ENCODE measurements at places on chromosomes 2 and 18.

DNA sequence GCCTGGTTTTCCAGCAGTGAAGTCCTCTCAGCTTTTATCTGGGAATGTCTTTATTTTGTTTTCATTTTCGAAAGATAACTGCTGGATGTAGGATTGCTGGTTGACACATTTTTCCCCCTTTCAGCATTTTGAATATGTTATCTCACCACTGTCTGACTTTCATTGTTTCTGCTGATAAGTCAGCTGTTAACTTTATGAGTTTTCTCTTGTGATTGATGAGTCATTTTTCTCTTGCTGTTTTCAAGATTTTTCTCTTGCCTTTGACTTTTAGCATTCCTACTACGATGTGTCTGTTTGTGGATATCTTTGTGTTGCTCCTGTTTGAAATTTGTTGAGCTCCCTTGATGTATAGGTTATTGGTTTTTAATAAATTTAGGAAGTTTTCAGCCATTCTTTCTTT is 85.5 kb downstream of the AGPS start:
- no peak for DNase-seq

DNA sequence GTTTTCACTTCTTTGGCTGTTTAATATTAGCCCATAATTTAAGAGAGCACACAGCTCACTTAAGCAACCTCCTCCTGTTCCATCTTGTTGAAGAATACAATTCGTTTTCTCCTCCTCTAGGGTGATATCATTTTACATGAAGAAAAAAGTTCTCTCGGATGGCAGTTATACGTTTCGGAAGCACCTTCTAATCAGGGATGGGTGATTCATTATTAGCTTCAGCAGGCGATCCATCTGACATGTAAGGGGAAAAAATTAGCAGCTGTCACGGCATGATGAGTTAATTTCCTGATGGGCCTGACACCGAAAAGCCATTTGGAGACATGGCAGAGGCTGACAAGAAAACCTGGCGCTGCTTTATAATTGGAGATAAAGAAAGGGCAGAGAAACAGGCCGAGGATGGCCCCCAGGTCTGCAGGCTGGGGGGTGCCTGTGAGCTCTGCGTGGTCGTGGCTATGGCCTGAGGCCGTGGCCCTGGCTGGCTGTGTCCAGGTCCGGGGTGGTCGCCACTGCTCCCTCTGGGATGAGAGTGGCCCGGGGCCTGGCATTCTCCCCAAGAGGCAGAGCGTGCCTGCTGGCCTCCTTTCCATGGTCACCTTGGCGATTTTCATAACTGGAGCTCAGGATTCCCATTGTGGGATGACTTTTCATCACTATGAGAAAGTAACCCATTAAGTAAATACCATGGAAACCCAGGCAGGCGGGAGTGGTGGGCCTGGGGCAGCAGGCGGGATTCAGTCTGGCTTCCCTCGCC is 140.1 kb downstream of the PTGR3 start:
- no peak for DNase-seq

- no peak for DNase-seq
Measured at GRCh38 chr2:67400560-67401485, 3.7 kb downstream of the ETAA1 start.

DNA sequence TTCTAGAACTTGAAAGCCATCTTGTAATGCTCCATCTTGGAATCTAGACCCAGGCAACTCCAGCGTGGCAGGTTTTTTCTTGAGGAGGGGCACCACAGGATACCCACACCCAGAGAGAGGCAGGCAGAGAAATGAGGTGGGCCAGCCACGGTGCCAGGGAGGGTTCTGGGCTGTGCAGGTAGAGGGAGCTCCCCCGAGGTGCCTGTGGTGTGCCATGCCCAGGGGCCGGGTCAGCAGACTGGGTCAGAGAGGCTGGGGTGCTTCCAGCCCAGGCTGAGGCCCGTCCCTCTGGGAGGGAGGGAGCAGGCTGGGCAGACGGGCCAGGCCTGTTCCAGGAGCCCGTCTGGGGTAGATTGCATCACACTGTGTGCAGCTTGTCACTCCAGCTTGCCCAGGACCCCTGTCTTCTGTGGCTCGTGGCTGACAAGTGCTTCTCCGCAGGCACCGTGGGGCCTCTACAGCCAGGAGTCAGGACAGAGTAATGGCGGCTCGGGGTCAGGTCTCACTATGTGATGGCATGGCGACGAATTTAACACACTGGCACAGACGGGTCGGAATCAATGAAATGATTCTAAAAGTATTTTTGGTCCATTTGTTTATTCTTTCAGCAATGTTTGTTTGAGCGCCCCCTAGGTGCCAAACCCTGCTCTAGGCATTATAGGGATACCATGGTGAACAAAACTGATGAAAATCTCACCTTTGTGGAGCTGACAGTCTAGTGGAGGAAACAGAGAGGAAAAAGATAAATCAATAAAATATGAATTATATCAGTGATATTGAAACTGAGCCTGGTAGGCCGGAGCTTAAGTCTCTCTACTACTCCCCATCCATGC is 144.0 kb downstream of the ACOXL start:
- no peak for DNase-seq

GRCh38 chr2:50995610-50996009 is 36.3 kb downstream of the NRXN1 start:
- DNase-seq: no peak

- DNase-seq: peak; percentile 34
Measured at GRCh38 chr18:57561728-57562423, 24.6 kb downstream of the FECH start.

DNA sequence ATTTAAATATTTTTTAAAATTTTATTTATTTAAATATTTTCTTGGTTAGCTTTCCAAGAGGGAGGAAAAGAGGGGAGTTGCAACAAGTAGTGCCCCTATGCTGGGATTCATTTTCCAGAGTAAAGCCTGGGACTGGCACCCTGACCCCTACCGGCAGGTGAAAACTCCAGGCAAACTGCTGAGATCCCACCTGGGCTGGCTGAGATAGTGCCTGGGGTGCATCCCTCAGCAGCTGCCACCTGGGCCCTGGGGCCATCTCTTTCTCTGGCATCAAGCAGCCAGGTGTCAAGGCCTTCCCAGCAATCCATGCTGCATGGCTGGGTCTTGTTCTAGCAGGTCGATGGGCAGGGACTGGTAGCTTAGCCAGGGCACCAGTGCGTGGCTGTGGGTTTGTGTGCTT is 6.6 kb downstream of the SIX2 start:
- no peak for DNase-seq

DNA sequence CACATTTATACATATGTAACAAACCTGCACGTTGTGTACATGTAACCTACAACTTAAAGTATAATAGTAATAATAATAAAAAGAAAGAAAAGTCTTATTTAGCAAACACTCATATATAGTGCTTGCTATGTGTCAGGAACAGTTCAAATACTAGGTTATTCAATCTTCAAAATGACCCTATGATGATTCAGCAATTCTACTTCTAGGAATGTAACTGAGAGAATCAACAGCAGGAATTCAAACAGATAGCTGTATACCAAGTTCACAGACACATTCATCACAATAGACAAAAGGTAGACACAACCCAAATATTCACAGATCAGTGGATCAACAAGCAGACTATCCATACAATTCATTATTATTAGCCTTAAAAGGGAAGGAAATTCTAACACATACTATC is 69.5 kb downstream of the MYO5B start:
- no peak for DNase-seq

DNA sequence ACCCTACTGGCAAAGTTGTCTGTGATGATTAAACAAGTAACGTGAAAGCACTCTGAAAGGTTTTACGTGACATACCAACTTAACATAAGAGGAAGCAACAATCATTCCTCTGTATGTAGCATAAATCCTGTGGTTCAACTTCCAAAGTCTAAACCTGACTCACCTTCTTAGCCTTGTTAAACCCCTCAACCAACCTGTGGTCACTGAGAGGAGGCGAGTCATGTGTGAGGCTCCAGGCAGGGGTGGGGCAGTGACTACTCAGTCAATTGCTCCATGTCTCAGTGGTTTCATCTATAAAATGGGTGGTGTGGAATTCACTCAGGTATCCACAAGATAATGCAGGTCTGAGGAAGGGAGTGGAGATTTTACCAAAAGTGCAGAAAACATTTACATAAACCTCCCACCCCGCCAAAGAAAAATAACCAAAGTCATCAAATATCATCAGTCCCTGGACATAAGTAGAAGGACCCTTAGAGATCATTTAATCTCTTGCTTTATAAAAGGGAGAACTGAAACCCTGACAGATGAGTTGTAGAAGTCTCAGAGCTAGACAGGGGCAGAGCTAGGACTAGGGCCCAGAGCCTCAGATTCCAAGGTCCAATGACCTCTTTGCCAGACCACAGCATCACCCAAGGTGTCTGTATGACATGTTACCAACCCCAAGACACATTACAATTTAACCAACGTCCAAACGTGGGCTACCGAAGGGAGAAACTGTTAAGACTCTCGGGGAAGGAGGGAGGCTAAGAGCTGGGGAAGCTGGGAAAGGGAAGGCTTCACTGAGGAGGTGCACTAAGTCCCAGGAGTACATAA is 3.7 kb upstream of the PCBP1 start:
- DNase-seq: no peak

DNA sequence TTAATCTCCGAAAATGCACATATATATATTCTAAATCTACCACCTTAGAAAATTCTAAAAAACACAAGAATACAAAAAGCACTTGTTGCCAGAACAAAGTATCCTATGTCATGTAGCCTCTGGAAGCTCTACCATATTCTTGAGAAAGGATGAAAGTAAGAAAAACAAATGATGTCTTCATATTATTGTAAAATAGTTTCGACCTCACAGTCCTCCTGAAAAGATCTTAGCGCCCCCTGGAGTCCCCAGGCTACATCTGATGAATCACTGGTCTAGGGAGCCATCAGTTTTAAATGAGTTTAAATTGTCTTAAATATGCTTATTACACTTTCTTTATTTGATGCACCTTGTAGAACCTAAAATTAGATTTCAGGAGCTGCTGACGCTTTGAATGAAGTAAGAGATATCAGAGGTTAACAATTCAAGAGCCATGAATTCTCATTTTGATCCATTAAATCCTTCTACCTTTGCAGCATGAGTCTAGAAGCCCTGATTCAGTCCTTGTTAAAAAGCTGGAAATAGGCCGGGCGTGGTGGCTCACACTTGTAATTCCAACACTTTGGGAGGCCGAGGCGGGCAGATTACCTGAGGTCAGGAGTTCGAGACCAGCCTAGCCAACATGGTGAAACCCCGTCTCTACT is 138.8 kb downstream of the MCFD2 start:
- peak; percentile 43 for DNase-seq

DNA sequence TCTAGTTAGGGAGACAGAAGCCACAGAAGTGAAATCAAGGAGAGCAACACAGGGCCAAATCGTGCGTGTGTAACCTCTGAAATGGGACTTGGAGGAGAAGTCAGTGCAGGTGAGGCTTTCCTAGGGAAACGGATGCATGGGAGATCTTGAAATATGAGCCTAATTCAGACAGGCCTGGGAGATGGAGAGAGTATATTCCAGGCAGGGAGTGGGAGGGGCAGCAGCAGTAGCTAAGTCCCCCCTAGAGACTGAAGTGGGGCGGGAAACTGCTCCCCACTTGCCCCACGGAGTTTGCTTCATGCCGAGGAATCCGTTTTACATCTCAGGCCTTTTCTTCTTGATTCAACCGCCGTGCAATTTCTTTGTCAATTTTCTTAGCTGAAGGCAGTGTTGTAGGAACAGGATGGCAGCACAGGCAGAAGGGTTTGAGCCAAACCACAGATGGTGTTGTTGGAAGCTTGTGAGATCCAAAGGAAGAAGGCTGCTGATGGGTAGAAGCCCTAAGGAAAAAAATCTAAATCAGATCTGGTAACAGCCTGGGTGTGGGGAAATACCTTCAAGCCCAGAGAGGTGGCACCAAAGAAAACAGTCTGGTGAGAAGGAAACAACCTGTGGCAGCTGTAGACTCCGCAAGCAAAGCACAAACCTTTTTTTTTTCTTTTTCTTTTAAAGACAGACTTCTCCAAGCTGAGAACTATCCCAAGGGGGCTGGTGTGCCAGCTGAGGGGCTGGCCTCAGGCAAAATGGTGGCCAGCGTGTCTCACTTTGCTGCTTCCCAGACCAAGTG is 40.2 kb downstream of the EPAS1 start:
- no peak for DNase-seq

- no peak for DNase-seq
Measured at GRCh38 chr2:108926561-108927380, 62.2 kb downstream of the EDAR start.

- DNase-seq: no peak
Measured at GRCh38 chr2:168466834-168467565, 10.9 kb downstream of the CERS6 start.

DNA sequence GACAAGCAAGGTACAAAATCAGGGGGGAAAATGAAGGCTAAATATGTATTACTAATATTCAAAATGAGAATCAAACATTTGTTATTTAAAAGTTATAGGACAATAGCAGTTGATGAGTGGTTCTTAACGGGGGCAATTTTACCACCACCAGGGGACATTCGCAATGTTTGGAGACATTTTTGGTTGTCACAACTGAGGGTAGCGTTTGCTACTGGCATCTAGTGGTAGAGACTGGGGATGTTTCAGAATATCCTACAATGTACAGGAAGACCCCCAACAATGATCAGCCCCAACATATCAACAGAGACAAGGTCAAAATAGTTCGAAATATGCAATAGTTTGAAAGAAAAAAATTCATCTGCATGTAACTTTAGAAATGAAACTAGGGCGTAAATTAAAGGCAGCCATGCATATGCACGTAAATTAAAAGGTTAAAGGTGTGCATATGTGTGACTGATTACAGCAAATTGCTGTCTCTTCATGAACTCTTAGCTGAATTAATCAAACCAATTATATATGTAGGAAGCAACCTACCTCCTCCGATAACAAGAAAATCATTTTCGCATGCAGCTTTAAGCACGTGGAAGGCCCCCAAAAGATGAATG is 61.2 kb upstream of the CUL3 start:
- DNase-seq: peak; percentile 20

DNA sequence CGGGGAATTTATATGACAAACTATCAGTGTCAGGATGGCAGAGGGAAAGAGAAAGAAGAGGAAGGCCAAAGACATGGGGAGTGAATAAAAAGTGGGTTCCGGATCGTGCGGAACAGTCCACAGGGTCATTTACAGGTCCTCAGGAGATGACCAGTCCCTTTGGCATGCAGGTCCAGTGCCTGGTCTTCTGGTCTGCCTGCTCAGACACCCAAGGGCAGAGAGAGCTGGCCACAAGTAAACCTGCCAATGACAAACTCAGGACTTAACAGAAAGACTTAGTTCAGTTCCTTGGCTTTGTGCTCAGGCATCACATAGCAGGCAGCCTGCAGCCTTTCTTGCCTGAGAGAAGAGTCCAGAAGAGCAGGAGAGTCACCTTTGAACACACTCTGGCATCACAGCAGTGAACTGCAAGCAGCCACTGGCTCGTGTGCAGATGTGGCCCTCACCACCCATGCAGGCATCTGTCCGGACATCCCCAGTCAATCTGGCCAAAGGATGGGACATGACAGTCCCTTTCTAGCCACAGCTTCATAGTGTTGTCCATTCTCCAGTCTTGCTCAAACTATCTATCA is 14.0 kb downstream of the TMEM127 start:
- no peak for DNase-seq

All from HuH-7 (cell line).